PC-9 (cell line): ENCODE measurements at places on chromosomes 12 and 14. TPM values are rescaled to one million over a fixed set of nuclear protein-coding genes. Genes with fewer than 3 reads are reported as not detected.

The GPR162 gene
- total RNA-seq = 2.4 and 3.8 TPM in 2 replicates

GRCh38 chr14:21055432-21056117, 2.0 kb upstream of the RNASE8 start:
- H3K27ac ChIP-seq = no peak overlapping the region
- no peaks in the 10 kb centered on the region for H3K36me3 ChIP-seq
- no peaks in the 10 kb centered on the region for H3K27me3 ChIP-seq
- no peak for DNase-seq

The OR6C6 gene
- not detected in 2 replicates for total RNA-seq

GRCh38 chr12:39405580-39405979, 37.3 kb downstream of the KIF21A start:
- H3K4me1 ChIP-seq = no peaks in the 10 kb centered on the region
- no peaks in the 10 kb centered on the region for H3K36me3 ChIP-seq
- no peak overlapping the region for H3K4me3 ChIP-seq
- DNase-seq = no peak
- no peaks in the 10 kb centered on the region for H3K27me3 ChIP-seq

DNA sequence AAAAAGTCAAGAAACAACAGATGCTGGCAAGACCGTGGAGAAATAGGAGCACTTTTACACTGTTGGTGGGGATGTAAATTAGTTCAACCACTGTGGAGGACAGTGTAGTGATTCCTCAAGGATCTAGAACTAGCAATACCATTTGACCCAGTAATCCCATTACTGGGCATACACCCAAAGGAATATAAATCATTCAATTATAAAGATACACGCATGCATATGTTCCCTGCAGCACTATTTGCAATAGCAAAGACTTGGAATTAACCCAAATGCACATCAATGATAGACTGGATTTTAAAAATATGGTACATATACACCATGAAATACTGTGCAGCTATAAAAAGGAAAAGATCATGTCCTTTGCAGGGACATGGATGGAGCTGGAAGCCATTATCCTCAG, 18.0 kb upstream of the CATSPERB start:
- H3K27me3 ChIP-seq = no peaks in the 10 kb centered on the region
- H3K4me3 ChIP-seq = no peak overlapping the region
- DNase-seq = no peak
- H3K36me3 ChIP-seq = no peaks in the 10 kb centered on the region
- peaks cover 28% of the 10 kb centered on the region for H3K4me1 ChIP-seq
- H3K27ac ChIP-seq = no peak overlapping the region

GRCh38 chr14:81062380-81062779, 107.0 kb downstream of the TSHR start:
- no peak overlapping the region for H3K27ac ChIP-seq
- no peaks in the 10 kb centered on the region for H3K36me3 ChIP-seq
- H3K4me1 ChIP-seq = no peaks in the 10 kb centered on the region
- no peak for DNase-seq
- H3K4me3 ChIP-seq = no peak overlapping the region

The PTGER2 gene
- 0.15 TPM in 1 of 2 replicates, not detected in the other for total RNA-seq

The ASB2 gene
- not detected in 2 replicates for total RNA-seq

The SMARCD1 gene
- total RNA-seq = 48.8 and 66.7 TPM in 2 replicates

The DCN gene
- not detected in 2 replicates for total RNA-seq

DNA sequence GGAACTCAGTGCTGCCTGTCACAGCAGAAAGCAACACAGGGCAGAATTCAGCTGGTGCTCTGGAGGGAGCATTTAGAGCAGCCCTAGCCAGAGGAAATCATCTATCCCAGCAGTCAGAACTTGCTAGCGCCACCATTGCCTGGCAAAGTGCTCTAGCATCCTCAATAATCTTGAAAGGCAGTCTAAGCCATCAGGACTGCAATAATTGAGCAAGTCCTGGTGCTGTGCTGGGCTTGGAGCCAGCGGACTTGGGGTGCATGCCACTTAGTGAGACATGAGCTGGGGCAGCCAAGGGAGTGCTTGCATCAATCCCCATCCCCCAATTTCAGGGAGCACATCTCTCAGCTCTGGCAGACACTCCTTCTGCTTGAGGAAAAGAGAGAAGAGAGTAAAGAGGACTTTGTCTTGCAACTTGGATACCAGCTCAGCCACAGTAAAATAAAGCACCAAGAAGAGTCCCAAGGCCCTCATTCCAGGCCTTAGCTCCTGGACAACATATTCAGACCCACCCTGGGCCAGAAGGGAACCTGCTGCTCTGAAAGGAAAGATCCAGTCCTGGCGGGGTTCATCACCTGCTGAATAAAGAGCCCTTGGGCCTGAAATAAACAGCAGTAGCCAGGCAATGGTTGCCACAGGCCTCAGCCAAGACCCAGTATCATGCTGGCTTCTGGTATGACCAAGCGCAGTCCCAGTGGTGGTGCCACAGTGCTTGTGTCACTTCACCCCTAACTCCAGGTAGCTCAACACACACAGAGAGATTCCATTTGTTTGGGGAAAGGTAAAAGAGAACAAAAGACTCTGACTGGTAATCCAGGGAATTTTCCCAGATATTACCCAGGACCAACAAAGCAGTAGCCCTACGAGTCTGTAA, 44.5 kb upstream of the ZDHHC17 start:
- no peaks in the 10 kb centered on the region for H3K27me3 ChIP-seq
- H3K27ac ChIP-seq = no peak overlapping the region
- H3K36me3 ChIP-seq = no peaks in the 10 kb centered on the region

DNA sequence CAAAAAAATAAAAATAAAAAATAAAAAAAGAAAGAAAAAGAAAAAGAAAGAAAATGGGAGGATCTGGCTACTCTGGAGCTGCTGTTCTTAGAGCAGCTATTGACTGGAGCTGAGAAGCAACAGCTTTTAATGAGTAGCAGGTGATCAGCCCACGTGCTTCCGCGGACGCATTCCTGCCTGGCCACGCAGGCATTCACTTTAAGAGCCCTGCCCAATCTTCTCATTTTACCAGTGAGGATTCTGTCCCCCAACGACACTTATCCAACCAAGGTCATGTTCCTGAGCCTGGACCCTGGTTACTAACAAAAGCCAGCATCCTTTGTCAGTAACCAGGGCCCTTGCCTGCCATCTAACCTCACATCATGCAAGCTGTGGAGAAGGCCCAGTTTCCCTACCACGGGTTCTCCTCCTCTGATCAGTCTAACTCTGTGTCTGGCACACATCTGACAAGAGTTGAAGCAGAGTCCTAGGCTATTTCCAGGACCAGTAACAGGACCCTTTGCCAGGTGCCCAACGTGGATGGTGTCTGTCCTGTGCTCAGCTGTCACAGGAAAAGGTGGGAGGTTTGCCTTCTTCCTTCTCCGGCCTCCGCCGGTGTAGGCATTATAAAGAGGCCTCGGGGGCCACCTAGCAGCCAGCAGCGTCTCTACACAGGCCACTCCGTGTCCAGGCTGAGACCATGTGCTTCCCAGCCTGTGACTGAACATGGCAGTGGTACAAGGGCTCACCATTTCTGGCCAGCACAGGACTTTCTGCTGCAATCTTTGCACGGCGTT, 60.9 kb upstream of the GPATCH2L start:
- no peaks in the 10 kb centered on the region for H3K36me3 ChIP-seq
- peak; percentile 13 for DNase-seq
- H3K27me3 ChIP-seq = peaks cover 64% of the 10 kb centered on the region
- no peak overlapping the region for H3K27ac ChIP-seq
- H3K4me3 ChIP-seq = no peak overlapping the region

- H3K27ac ChIP-seq = peak overlapping the region; percentile 85
- H3K36me3 ChIP-seq = no peaks in the 10 kb centered on the region; the same call in 1 of the 2 replicates
- no peaks in the 10 kb centered on the region for H3K27me3 ChIP-seq
- no peak for DNase-seq
Observed at GRCh38 chr12:58310368-58310767, 369.0 kb downstream of the ATP23 start.

DNA sequence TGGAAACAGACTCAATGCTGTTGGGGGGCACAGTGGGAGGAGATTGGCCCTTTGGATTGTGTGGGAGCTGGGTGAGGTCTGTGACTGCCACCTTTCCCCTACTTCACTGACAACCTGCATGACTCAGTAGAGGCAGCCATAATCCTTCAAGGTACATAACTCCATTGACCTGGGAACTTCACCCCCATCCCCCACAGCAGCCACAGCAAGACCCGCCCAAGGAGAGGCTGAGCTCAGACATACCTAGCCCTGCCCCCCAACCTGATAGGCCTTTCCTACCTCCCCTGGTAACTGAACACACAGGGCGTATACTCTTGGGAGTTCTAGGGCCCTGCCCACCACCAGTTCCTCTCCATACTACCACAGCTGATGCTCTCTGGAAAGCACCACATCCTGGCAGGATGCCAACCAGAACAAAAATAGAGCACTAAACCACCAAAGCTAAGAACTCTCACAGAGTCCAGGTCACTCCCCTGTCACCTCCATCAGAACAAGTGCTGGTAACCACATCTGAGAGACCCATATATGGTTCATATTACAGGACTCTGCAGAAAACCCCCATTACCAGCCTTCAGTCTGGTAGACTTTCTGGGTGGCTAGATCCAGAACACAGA, 703.9 kb downstream of the FSCB start:
- H3K36me3 ChIP-seq = no peaks in the 10 kb centered on the region
- H3K27ac ChIP-seq = peak overlapping the region; percentile 91
- H3K4me3 ChIP-seq = peak overlapping the region; percentile 55; the same call in 1 of the 2 replicates
- peak; percentile 72 for DNase-seq

The LRCOL1 gene
- total RNA-seq = not detected in 2 replicates

DNA sequence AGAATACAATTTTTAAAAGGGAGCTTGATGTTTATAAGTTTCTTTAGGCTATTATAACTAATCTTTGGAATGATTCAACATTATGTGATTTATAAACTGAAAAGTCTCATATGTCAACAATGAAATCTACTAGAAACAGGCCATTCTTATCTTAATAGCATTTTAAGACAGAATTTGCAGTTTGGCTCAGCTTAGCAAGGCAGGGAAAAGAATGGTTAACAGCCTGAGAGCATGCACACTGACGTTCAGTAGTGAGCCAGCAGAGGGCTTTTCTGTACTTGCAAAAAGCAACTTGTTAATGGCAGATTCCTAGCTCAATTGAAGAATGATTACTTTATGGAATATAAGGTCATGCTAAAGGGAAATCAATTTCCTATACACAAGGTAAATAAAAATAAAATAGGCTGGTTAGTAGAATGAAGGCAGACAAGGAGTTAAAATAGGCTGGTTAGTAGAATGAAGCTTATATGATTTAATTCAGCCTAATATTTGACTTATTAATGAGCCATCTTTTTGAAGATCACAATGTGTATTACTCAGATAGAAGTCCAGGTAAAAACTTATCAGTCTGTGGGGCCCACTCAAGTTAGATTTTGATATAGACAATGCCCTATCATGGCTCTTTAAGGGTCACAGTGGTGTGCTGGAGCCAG, 95.9 kb downstream of the OTOGL start:
- H3K4me3 ChIP-seq = no peak overlapping the region
- no peaks in the 10 kb centered on the region for H3K36me3 ChIP-seq
- H3K27ac ChIP-seq = no peak overlapping the region
- DNase-seq = no peak

The RDH16 gene
- total RNA-seq = 0.79 and 0.88 TPM in 2 replicates

The TMEM52B gene
- 2.6 and 4.2 TPM in 2 replicates for total RNA-seq

GRCh38 chr12:31234955-31235867, 90.7 kb downstream of the SINHCAF start:
- H3K36me3 ChIP-seq = no peaks in the 10 kb centered on the region
- no peaks in the 10 kb centered on the region for H3K27me3 ChIP-seq
- DNase-seq = peak; percentile 56
- no peaks in the 10 kb centered on the region for H3K4me1 ChIP-seq
- no peak overlapping the region for H3K4me3 ChIP-seq
- no peak overlapping the region for H3K27ac ChIP-seq

DNA sequence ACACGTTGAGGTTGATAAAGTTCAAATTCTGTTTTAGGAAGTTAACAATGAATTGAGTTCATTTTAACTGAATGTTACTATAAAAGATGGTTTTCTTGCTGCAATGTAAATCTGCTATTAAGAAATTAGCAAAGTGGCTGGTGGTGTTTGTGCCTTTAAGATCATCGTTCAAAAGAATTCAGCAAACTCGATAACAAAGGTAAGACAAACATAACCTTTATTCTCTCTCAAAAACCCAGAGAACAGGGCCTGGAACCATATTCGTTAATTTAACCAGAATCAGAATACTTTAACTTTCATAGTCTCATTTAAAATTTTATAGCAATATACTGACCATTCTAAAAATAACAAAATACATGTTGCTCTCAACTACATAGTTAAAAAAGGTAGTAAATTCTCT, 3.4 kb downstream of the TMEM30B start:
- H3K27ac ChIP-seq = no peak overlapping the region
- H3K27me3 ChIP-seq = no peaks in the 10 kb centered on the region
- no peaks in the 10 kb centered on the region for H3K36me3 ChIP-seq
- H3K4me3 ChIP-seq = peak overlapping the region; percentile 93
- peaks cover 32% of the 10 kb centered on the region for H3K4me1 ChIP-seq

DNA sequence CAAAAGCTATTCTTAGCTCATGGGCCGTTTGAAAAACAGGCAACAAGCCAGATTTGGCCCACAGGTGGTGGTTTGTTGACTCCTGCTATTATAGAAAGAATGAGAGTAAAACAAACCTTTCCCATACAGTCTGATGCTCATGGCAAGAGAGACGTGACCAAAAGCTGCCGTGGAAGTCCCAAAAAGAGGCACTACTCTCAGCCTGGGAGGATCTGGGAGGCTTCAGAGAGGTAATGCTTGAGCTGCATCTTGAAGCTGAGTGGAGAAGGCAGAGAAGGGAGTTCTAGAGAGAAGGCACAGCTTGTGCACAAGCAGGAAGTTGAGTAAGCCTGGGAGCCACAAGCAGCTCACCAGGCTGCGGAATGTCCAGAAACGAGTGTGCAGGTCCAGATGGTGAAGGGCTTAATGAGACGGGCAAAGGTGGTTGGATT, 9.6 kb downstream of the PLXNC1 start:
- peaks cover 64% of the 10 kb centered on the region for H3K27me3 ChIP-seq
- H3K4me3 ChIP-seq = no peak overlapping the region
- no peak for DNase-seq

DNA sequence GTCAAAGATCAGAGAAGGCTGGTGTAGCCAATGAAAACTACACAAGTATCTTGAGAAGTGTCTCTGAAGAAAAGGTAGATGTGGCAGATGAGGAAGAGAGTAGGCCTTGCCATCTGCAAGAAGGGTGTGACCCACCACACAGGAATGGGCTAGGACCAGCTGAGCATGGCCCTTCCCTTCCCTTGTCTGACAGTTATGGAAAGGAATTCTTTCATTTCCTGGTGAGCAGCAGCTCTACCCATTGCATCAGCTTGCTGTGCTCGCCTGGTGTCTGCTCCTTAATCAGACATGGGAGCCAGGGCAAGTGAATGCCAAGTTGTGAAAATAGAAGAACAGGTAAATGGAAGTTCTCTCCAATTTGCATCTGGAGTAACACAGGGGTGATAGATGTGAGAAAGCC, 145.2 kb upstream of the KRR1 start:
- peaks cover 28% of the 10 kb centered on the region for H3K4me1 ChIP-seq
- H3K27ac ChIP-seq = peak overlapping the region; percentile 85
- DNase-seq = peak; percentile 78
- H3K27me3 ChIP-seq = no peaks in the 10 kb centered on the region
- H3K4me3 ChIP-seq = no peak overlapping the region

DNA sequence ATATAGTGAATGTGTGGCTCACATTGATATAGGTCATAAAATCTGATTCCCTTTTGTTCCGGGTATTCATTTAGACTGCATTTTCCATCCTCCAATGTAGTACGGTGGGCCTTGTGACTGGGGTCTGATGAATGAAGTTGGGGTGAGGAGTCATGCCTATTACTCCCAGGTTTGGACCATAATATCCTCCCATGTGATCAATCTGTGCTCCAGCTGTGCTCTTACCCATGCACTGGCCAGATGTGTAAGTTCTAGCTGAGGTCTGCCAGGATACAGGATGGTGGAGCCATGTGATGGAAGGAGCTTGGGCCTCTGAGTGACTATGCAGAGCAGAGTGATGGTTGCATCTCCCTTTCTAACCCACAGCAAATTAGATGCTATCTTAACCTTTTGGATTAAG, 1034.0 kb upstream of the TMEM132C start:
- no peak overlapping the region for H3K4me3 ChIP-seq
- H3K4me1 ChIP-seq = 0 out of 2 replicates have a peak, but pooled peaks cover 9% of the 10 kb centered on the region
- no peak for DNase-seq
- H3K27me3 ChIP-seq = no peaks in the 10 kb centered on the region
- no peaks in the 10 kb centered on the region for H3K36me3 ChIP-seq
- H3K27ac ChIP-seq = no peak overlapping the region
